ENCODE measurements at places on chromosomes 1 and 21.

DNA sequence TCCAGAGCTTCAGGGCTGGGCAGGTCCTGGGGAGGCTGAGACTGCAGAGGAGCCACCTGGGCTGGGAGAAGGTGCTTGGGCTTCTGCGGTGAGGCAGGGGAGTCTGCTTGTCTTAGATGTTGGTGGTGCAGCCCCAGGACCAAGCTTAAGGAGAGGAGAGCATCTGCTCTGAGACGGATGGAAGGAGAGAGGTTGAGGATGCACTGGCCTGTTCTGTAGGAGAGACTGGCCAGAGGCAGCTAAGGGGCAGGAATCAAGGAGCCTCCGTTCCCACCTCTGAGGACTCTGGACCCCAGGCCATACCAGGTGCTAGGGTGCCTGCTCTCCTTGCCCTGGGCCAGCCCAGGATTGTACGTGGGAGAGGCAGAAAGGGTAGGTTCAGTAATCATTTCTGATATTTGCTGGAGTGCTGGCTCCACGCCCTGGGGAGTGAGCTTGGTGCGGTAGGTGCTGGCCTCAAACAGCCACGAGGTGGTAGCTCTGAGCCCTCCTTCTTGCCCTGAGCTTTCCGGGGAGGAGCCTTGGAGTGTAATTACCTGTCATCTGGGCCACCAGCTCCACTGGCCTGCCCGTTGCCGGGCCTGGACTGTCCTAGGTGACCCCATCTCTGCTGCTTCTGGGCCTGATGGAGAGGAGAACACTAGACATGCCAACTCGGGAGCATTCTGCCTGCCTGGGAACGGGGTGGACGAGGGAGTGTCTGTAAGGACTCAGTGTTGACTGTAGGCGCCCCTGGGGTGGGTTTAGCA lies 9.3 kb downstream of the MYBPH start:
- no peak for DNase-seq

DNA sequence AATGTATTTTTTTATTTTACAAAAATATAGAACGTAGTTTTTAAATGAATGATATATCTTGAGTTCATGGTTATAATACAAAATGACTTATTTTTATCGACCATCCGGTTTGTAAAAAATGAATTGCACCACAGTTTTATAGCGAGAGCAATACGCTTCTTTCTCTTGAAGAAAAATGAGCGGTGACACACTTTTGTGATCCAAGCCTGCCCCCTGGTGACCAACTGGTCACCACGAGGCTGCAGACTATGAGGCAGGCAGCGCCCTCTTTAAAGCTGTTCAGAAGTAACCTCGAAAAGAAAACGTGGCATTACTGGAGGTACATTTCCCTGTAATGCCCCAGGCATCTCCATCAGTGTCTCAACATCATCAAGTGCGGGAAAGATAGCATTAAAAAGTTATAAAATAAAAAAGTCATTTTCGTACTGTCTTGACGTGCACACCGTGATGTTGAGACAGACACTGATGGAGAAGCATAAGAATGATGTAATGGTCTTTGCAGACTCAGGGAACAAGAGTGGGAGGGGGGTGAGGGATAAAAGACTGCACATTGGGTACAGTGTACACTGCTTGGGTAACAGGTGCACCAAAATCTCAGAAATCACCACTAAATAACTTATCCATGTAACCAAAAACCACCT lies 734.2 kb upstream of the ADAMTS5 start:
- peak; percentile 6 for DNase-seq

GRCh38 chr1:167791281-167792187 lies 69.8 kb downstream of the MPZL1 start:
- no peak for DNase-seq

DNA sequence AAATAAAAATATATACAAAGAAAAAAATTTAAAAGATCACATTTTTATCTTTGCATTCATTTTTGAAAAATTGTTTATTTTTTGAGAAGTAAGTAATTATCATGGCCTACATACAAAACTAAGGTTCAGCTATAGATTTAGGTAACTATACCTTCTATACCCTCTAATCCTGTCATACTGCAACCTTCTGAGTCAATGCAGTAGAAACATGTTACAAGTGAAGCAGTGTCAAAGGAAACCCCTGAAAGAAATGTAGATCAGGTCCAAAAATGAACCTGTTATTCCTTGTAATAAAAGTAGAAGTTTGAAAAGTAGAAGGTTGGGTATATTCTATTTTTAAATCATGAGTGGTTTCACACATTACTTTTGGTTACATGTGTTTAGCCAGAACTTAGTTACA lies 51.3 kb downstream of the PTGS2 start:
- no peak for DNase-seq

DNA sequence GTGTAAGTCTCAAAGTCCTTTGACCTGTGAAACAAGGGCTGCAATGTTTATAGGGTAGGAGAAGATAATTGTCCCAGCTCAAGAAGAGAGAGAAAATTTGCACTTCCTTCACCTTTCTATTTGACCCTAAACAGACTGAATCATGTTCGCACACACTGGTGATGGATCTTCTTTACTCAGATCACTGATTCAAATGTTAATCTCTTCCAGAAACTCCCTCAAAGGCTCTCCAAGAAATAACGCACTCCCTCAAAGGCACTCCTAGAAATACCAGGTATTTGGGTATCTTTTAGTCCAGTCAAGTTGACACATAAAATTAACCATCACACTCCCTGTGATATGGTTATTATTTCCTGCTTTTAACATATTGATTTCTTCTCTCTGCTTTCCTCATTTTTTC lies 30.5 kb upstream of the PTGS2 start:
- no peak for DNase-seq

- no peak for DNase-seq
These were observed 43.0 kb upstream of the TARS2 start for GRCh38 chr1:150444232-150444631.

GRCh38 chr1:33634143-33634542 lies 161.7 kb downstream of the ZSCAN20 start:
- no peak for DNase-seq

- no peak for DNase-seq
These were observed 8.5 kb downstream of the C1orf141 start for GRCh38 chr1:67126111-67126746.

DNA sequence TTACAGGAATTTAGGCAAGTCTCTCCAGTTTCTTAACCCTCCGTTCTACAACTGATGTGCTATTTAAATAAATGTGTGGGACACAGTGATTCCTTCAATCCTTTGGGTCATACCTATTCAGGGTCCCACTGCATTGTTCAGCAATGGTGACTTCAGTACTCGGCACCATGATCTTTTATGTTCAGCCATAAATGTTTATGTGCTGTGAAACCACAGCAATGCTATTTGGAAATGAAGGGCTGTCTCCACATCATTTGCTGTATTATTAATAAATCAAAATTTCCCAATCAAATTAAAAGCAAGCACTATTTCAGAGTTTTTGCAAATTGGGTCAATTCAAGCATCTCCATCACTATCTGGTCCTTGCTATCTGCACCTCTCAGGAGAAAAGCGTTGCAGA lies 84.8 kb downstream of the NR5A2 start:
- no peak for DNase-seq

DNA sequence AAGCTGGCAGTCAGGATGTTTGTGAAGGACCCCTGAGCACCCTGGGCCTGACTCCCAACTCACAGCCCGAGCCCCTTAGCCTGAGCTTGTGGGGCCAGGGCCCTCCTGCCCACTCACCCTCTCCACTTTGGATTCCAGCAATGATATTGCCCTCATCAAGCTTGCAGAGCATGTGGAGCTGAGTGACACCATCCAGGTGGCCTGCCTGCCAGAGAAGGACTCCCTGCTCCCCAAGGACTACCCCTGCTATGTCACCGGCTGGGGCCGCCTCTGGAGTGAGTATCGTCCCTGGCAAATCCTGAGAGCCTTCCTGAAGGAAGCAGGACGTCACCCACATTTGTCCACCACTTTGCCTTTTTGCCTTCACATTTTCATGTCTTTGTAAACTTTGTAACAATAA lies 5.0 kb downstream of the CTRC start:
- no peak for DNase-seq

DNA sequence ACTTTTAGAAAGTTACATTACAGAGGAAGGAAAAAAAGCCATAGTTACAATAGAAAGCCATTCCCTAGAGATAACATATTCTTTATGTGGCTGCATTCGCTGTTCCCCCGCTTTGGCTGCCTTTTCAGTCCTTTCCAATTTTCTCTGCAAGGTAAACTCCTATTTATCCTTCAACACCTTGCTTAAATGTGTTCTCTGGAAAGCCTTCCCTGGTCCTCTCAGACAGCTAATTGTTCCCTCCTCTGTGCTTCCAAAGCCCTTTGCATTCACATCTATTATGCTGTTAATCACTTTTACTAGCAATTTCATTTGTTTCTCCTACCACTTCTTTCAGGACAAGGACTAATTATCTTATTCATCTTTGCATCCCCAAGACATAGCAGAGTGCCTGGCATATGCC lies 1.6 kb downstream of the PHC2 start:
- no peak for DNase-seq

GRCh38 chr21:25176637-25177412 lies 430.5 kb downstream of the MRPL39 start:
- no peak for DNase-seq

DNA sequence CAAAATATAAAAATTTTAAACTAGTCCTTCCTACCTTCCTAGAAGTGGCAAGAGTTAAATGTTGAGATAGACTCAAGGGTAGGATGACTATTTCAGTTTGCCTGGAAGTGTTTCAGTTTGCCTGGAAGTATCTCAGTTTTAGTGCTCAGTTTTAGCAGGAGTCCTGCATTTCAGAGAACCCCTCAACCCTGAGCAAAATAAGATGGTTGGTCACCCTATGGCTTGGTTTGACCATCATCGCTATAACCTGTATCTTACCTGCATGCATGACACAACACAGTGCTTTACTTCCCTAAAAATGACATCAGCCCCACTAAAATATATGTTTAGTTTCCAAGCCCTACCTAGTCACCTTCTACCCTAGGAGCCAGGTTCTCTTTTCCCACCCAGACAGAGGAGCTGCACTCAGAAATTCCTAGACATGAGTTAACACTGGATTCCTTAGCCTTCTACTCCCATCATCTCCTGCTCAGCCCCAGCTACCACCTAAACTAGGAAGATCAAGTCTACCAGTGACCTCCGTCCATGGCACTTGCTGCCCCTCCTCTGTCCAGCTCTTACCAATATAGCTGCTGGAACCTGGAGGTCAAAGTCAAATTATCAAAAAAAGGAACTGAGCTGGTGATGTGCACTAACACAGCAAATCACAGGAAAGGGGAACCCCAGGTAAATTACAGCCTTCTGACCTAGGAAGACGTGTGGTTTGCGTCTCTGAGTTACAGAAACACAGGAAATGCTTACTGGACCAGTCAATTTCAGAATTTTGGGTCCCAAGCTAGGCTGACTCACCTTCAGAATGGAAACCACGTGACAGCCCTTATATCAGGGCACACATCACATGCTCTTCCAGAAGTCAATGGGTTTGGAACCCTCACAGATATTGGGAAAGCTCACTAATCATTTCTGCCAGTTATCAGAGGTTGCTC lies 2.2 kb upstream of the G0S2 start:
- peak; percentile 12 for DNase-seq

GRCh38 chr1:197083474-197083873 lies 16.4 kb upstream of the F13B start:
- no peak for DNase-seq

DNA sequence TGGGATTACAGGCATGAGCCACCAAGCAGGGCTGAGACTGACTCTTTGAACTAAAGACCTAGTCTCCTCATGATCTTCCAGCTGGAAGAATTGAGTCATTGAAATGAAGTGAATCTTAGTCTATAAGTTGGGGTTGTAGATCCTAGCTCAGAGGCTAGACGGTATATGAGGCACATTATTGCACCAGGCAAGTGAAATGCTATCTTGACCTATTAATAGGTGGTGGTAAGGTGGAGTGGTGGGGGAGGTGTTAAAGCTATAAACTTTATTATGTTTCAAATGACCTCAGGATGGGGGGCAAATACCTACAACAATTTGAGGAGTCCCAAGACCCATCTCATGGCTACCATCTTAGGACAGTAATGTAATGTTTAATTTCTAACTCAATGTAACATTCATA lies 36.8 kb upstream of the SLC16A1 start:
- no peak for DNase-seq

GRCh38 chr1:204647114-204647804 lies 38.3 kb downstream of the LRRN2 start:
- no peak for DNase-seq

- no peak for DNase-seq
These were observed 15.6 kb downstream of the FMO1 start for GRCh38 chr1:171263901-171264300.

DNA sequence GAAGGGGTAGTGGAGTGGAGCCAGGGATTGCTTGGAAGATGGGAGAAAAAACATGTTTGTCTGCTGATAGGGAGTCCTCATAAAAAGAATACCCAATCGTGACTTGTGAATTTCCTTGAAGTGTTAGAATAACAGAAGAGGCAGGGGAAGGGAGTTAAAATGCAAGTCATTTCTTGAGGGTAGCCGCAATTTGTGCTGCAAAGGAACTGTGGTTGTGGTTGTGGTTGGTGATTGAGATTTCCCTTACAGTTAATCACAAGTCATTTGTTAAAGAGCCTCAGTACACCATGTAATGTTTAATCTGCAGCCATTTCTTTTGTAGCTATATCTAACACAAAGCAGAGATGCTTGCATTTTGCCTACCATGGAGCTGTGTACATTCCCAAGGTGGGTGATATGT lies 38.5 kb upstream of the EGLN1 start:
- peak; percentile 61 for DNase-seq

DNA sequence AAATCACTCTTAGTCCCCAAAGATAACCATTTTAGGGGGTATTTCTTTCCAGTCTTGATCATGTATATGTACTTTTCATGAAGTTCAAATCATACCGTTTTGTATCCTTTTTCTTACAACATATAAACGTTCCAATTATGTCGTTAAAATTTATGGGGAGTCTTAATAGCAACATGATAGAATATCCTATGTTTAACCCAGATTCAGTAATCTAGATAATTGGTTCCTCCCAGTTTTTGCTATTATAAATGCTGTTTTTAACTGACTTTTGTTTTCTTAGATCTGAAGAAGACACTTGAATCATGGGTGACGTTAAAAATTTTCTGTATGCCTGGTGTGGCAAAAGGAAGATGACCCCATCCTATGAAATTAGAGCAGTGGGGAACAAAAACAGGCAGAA lies 3.1 kb downstream of the DHX9 start:
- DNase-seq: no peak

DNA sequence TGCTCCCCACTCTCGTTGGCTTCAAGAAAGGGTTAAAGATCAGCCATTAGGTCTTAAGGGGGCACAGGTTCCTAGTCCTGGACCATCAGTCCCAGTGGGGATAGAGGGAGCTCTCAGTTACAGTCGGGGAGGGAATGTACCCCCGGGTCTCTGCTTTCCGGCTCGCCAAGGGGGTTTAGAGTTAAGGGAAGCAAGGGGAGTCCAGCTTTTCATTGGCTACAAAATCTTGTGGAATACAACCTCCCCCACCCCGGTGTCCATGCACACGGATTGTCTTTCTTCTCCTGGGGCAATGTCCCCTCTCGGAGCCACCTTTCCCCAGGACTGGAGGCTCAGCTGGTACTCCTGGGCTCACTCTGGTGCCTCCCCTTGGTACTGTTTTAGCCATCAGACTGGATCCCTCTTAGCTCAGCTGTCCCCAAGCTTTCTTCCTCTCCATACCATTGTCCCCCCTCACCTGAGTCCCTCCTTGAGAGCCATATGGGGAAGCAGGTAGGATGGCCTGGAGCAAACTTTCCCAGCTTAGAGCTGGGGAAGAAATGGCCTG lies at the start of gene A3GALT2:
Gene A3GALT2 (minus strand): TSS at position 480 of the 547 bp plus-strand sequence. CDS start 0 bp downstream, at position 480.
- no peak for DNase-seq

- DNase-seq: no peak
These were observed 5.9 kb upstream of the TNFSF4 start for GRCh38 chr1:173212952-173213491.
